ENCODE measurements at places on chromosomes 12 and 14. TPM values are rescaled to one million over a fixed set of nuclear protein-coding genes. Genes with fewer than 3 reads are reported as not detected.

TEDC1 gene
- total RNA-seq = 12.6 TPM

B4GALNT3 gene
- 0.09 TPM for total RNA-seq

OTOGL gene
- 0.16 TPM for total RNA-seq

ZDHHC22 gene
- not detected for total RNA-seq

SRRM4 gene
- not detected for total RNA-seq

FSCB gene
- 1.4 TPM for total RNA-seq

MSRB3 gene
- total RNA-seq = 55.1 TPM

ESRRB gene
- not detected for total RNA-seq

C12orf54 gene
- not detected for total RNA-seq

ASCL1 gene
- total RNA-seq = not detected

SYNDIG1L gene
- not detected for total RNA-seq

ACOT6 gene
- not detected for total RNA-seq

KRT83 gene
- total RNA-seq = not detected

LRRC10 gene
- total RNA-seq = not detected

CCDC197 gene
- not detected for total RNA-seq

Measured in fibroblast of the aortic adventitia (primary cell).